ENCODE measurements at places on chromosomes 11 and 22. TPM values are rescaled to one million over a fixed set of nuclear protein-coding genes. Genes with fewer than 3 reads are reported as not detected.
A peak's percentile ranks its signal among the peaks of the same experiment; 100 is the strongest.

- peaks cover 4% of the 10 kb centered on the region for H3K4me1 ChIP-seq
- DNase-seq = no peak
- no peak overlapping the region for H3K27ac ChIP-seq
Observed at GRCh38 chr22:39995393-39996252, 869 bp downstream of the FAM83F start.

OR1S1 gene
- total RNA-seq = not detected

GRCh38 chr11:19805827-19806226, 93.2 kb downstream of the NAV2 start:
- no peak overlapping the region for H3K4me3 ChIP-seq
- H3K27ac ChIP-seq = no peak overlapping the region
- DNase-seq = no peak
- no peaks in the 10 kb centered on the region for H3K36me3 ChIP-seq
- peaks cover 23% of the 10 kb centered on the region for H3K4me1 ChIP-seq

DNA sequence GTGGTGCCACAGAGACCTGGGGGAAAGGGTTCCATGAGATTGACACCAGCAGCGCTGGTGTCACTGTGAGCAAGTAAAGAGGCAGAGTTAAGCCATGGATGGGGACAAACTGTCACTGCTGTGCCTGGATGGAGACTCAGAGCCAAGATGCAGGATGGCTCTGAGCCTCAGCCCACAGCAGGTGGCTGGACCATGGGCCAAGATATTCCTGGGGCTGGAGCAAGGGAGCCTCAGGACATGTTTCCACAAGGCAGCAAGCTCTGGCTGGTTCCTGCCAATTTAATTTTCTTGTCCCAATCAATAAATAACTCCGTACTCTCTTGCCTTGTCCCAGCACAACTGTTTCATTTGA, 23.0 kb downstream of the MYO18B start:
- H3K27ac ChIP-seq = no peak overlapping the region
- H3K4me1 ChIP-seq = no peaks in the 10 kb centered on the region
- H3K27me3 ChIP-seq = no peaks in the 10 kb centered on the region
- no peak for DNase-seq
- no peak overlapping the region for H3K4me3 ChIP-seq

CCDC188 gene
- total RNA-seq = 0.77 TPM

SORL1 gene
- total RNA-seq = 74.0 TPM

RCN1 gene
- 72.6 TPM for total RNA-seq

GRCh38 chr11:64692764-64693331, 30.1 kb downstream of the NRXN2 start:
- no peak for DNase-seq
- peaks cover 9% of the 10 kb centered on the region for H3K4me1 ChIP-seq
- no peaks in the 10 kb centered on the region for H3K36me3 ChIP-seq
- H3K27ac ChIP-seq = no peak overlapping the region
- H3K27me3 ChIP-seq = peaks cover 35% of the 10 kb centered on the region
- H3K4me3 ChIP-seq = no peak overlapping the region

SLC25A45 gene
- 13.0 TPM for total RNA-seq

GRCh38 chr11:297051-297585, 2.2 kb downstream of the IFITM5 start:
- H3K27ac ChIP-seq = peak overlapping the region; percentile 18
- peaks cover 12% of the 10 kb centered on the region for H3K4me1 ChIP-seq
- no peak overlapping the region for H3K4me3 ChIP-seq

SNX32 gene
- 0.47 TPM for total RNA-seq

TMEM109 gene
- total RNA-seq = 142 TPM

DNA sequence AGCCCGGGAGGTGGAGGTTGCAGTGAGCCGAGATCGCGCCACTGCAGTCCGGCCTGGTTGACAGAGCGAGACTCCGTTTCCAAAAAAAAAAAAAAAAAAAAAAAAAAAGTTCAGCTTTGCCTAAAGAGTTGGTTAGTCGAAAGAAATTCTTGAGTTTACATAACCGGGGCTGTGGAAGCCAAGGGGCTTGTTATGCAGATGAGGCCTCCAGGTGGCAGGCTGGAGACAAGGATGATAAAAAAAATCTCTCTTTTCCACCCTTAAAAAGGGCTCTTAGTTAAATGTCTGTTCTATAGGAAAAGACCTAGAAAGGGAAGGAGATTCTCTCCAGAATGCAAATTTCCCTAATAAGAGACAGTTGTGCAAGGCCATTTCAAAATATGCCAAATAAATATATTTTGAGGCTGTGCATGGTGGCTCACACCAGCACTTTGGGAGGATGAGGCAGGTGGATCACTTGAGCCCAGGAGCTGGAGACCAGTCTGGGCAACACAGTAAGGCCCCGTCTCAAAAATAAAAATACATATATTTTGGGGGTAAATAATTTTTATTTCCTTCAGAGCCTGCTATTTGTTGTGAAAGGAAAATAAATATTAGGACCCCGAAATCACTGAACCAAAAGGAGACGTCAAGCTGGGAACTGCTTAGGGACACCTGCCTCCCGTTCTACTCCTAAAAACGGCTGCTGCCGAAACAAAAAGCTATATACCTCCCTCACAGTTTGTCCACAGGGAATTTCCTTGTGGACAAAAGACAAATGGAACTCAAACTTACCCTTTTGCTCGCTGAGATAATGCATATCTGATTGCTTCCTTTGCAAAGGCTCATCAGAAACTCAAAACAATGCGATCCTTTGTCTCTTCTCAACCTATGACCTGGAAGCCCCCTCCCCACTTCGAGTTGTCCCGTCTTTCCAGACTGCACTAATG, 2.4 kb upstream of the IFITM2 start:
- peaks cover 12% of the 10 kb centered on the region for H3K27me3 ChIP-seq
- H3K36me3 ChIP-seq = no peaks in the 10 kb centered on the region
- peak overlapping the region; percentile 88 for H3K27ac ChIP-seq
- H3K4me3 ChIP-seq = no peak overlapping the region
- peaks cover 36% of the 10 kb centered on the region for H3K4me1 ChIP-seq

- no peaks in the 10 kb centered on the region for H3K27me3 ChIP-seq
- no peak for DNase-seq
- peaks cover 23% of the 10 kb centered on the region for H3K36me3 ChIP-seq
- no peak overlapping the region for H3K4me3 ChIP-seq
- H3K27ac ChIP-seq = peak overlapping the region; percentile 53
Observed at GRCh38 chr11:126339073-126339862, 16.2 kb upstream of the ST3GAL4 start.

SAA2 gene
- total RNA-seq = 24.7 TPM

DNA sequence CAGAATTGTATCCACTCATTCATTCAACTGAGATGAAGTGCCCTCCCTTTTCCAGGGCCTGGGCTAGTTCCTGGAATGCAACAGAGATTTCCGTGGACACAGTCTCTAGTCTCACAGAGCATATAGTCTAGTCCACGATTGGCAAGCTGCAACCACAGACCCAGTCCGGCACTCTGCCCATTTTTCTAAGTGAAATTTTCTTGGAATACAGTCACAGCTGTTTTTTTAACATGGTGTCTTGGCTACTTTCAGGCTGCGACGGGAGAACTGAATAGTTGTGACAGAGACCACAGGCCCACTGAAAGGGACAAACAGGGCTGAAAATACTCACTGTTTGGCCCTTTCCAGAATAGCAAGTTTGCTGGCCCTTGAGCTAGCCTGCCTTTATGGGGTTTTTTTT, 29.2 kb downstream of the ALG12 start:
- no peaks in the 10 kb centered on the region for H3K27me3 ChIP-seq
- H3K4me1 ChIP-seq = no peaks in the 10 kb centered on the region
- H3K4me3 ChIP-seq = no peak overlapping the region
- DNase-seq = no peak

GRCh38 chr22:25061605-25062376, 109.3 kb downstream of the KIAA1671 start:
- no peaks in the 10 kb centered on the region for H3K27me3 ChIP-seq
- no peak overlapping the region for H3K27ac ChIP-seq
- H3K36me3 ChIP-seq = no peaks in the 10 kb centered on the region
- no peak for DNase-seq

DNA sequence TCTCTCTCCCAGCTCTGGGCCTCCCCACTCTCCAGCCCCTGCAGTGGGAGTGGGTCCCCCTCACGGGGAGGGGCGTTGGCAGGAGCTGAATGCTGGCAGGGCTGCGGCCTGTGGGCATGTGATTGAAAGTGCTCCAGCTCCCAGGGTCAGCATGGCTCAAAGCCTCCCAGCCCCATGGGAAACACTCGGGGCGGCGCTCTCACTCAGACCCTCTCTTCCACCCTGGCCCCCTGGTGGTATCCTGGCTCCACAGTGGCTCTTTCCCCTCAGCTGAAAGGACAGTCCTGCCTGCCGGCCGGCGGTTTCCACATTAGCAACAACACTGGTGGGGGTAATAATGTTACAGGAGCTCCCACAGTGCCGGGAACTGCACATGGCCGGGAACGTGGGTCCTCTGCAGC, 35.5 kb downstream of the POLR3H start:
- H3K27me3 ChIP-seq = no peaks in the 10 kb centered on the region
- H3K4me1 ChIP-seq = no peaks in the 10 kb centered on the region
- DNase-seq = no peak
- H3K36me3 ChIP-seq = peaks cover 70% of the 10 kb centered on the region
- H3K27ac ChIP-seq = no peak overlapping the region
- H3K4me3 ChIP-seq = no peak overlapping the region

DNA sequence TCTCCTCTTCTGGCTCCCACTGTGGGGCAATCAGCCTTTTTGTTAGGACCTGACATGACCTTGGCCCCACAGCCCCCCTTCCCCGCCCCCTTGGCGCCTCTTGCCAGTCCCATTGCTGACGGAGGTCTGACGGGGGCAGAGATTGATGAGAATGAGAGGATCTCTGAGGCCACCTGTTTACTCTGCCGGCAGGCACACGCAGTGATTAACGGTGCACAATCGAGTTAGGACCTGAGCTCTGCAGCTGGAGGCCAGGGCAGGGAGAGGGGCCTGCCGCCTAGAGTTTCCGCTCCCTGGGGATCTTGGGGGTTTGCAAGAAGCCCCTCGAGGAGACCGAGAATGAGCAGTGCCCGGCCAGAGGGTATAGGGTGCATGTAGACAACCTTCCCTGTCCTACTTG, 6.8 kb upstream of the CHRM1 start:
- no peak overlapping the region for H3K27ac ChIP-seq
- DNase-seq = no peak
- H3K36me3 ChIP-seq = no peaks in the 10 kb centered on the region
- no peak overlapping the region for H3K4me3 ChIP-seq
- peaks cover 57% of the 10 kb centered on the region for H3K27me3 ChIP-seq

- H3K4me1 ChIP-seq = peaks cover 52% of the 10 kb centered on the region
- H3K36me3 ChIP-seq = no peaks in the 10 kb centered on the region
- H3K27me3 ChIP-seq = no peaks in the 10 kb centered on the region
- DNase-seq = no peak
- H3K27ac ChIP-seq = peak overlapping the region; percentile 64
- H3K4me3 ChIP-seq = no peak overlapping the region
Observed at GRCh38 chr22:20240447-20240764, 27.7 kb downstream of the RTN4R start.

GRCh38 chr11:45155058-45155551, 8.7 kb downstream of the PRDM11 start:
- DNase-seq = no peak
- no peak overlapping the region for H3K27ac ChIP-seq
- H3K4me1 ChIP-seq = peaks cover 22% of the 10 kb centered on the region

- H3K4me3 ChIP-seq = peak overlapping the region; percentile 33
- H3K27ac ChIP-seq = peak overlapping the region; percentile 89
- peak; percentile 93 for DNase-seq
- H3K27me3 ChIP-seq = no peaks in the 10 kb centered on the region
Observed at GRCh38 chr11:57778318-57779037, 16.9 kb downstream of the CTNND1 start.

- no peaks in the 10 kb centered on the region for H3K27me3 ChIP-seq
- no peak overlapping the region for H3K4me3 ChIP-seq
Observed at GRCh38 chr11:16984229-16984628, 30.0 kb downstream of the PLEKHA7 start.

DNA sequence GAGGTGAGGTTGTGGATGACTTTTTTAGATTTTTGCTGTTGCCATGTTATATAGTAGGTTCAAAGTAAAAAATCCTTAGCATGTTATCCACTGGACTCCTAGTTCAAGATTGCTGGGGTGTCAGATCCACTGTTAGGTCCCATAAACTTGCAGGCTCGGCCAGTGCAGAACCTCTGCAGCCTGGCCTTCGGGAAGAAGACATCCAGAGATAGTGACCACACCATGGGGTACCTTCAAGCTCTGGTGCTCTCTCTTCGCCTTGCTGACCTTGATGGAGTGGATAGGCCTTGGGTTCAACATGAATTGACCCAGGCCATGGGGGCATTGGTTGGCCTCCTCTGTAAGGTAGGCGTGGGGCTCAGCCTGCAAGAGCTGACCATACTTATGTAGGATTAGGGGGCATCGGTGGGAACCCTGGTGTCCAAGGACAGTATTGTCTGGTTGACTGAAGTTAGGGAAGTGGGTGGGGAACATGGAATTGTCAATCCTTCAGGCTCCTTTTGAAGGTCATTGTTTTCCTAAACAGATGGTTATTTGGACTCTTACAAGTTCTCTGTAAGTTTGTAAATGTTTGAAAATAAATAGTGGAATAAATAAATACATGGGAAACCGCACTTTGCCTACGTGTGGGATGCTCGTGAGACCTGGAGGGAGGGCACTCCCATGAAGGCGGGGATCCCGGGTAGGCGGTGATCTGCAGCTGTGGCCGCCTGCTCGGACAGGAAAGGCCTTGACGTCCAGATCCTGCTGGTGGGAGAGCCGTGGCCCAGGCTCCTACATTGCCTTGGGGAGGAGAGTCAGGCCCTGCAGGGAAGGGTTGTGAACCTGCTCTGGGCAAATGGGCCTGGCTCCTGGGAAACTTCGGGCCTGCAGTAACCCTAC, 37.1 kb downstream of the BCR start:
- peaks cover 95% of the 10 kb centered on the region for H3K4me1 ChIP-seq
- H3K27ac ChIP-seq = peak overlapping the region; percentile 80
- no peaks in the 10 kb centered on the region for H3K27me3 ChIP-seq
- H3K36me3 ChIP-seq = no peaks in the 10 kb centered on the region
- H3K4me3 ChIP-seq = no peak overlapping the region

Data from lower lobe of right lung (tissue), 2 donors.